ENCODE measurements at places on chromosomes 1 and 21.

- no peak for DNase-seq
Measured at GRCh38 chr1:27727126-27727525, 1.4 kb downstream of the FAM76A start.

DNA sequence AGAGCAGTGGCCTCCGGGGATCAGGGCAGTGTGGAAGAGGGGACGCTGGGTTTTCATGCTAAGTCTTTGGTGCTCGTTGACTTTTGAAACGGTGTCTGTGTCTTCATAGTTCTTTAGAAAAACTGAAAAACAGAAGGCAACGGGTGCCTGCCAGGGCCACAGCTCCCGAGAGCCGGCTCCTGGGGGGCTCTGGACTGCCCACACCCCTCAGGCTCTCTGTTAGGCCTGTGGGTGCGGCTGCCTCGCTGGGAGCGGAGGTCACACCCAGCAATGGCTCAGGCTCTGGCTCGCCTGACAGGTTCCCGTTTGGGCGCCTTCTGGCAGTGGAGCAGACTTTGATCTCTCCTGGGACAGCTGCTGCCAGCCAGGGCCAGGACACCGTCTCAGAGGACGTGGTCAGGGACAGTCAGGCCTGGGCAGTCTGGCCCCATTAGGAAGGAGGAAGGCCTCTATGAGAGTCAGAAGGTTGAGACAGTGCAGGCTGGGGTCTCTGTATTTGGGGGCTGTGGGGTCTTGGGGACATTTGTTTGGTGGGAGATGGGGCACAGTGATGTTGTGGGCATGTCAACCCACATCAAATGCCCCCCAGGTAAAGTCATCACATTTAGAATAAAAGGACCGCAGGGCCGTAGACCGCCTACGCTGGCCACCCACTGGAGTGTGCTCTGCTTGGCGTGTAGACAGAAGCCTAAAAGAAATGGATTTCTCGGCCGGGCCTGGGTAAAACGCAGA lies 5.6 kb downstream of the ARHGEF16 start:
- DNase-seq = no peak

GRCh38 chr1:225999912-226000337 lies 782 bp upstream of the SDE2 start:
- DNase-seq = no peak

DNA sequence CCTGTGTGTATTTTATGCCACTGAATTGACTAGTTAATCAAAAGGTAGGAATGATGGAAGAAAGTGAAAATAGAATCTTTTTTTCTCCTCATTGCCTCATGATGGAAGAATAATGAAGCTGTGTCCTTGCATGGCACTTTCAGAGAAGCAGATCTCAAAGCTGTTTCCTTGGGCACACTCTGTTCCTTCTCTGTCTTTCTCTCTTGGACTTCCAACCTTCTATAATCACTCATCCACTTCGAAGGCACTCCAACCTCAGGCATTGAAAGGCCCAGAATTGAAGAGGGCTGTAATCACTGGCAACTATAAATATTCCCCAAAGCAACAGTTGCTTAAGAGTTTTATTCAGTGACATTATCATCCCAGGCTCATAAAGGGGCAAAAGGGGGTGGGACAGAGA lies 31.1 kb upstream of the DNASE2B start:
- no peak for DNase-seq

- DNase-seq = no peak
Measured at GRCh38 chr21:20570824-20571232, 427.4 kb upstream of the NCAM2 start.

- DNase-seq = no peak
Measured at GRCh38 chr1:26177182-26177684, at the start of gene CNKSR1. Gene CNKSR1, plus strand, starts transcription at chr1:26177491. Its CDS starts 57 bp downstream, at chr1:26177548.

GRCh38 chr1:80675454-80675853 lies 1125.3 kb upstream of the ADGRL2 start:
- no peak for DNase-seq

GRCh38 chr1:35448344-35448801 lies 108.8 kb downstream of the KIAA0319L start:
- peak; percentile 90 for DNase-seq

GRCh38 chr1:192709544-192709943 lies 73.6 kb downstream of the RGS13 start:
- DNase-seq = no peak
